ENCODE measurements at places on chromosomes 11 and 22.

GRCh38 chr11:76831686-76832310, 28.9 kb upstream of the ACER3 start:
- DNase-seq: no peak

GRCh38 chr11:65479184-65480145, 19.4 kb upstream of the MALAT1 start:
- DNase-seq: no peak

- peak; percentile 54 for DNase-seq
Measured at GRCh38 chr22:46043816-46044620, 67.1 kb upstream of the WNT7B start.

- no peak for DNase-seq
Measured at GRCh38 chr22:29798318-29798717, 31.1 kb downstream of the UQCR10 start.

GRCh38 chr22:39738746-39739145, 154.8 kb downstream of the ENTHD1 start:
- no peak for DNase-seq

DNA sequence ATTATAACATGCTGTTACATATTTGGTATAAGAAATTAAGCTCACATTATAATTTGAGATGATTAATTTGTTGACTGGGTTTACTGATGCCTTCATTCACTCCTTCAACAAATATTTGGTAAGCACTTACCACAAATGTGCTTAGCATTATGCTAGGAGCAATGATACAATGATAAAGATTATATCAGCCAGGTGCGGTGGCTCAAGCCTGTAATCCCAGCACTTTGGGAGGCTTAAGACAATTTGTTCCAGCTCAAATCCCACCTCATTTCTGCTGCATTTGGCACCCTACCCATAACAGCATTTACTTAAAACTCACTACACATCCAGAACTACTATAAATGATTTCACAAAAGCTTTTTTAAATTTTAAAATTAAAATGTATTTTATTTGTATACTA, 1263.6 kb upstream of the RAG2 start:
- DNase-seq: no peak

DNA sequence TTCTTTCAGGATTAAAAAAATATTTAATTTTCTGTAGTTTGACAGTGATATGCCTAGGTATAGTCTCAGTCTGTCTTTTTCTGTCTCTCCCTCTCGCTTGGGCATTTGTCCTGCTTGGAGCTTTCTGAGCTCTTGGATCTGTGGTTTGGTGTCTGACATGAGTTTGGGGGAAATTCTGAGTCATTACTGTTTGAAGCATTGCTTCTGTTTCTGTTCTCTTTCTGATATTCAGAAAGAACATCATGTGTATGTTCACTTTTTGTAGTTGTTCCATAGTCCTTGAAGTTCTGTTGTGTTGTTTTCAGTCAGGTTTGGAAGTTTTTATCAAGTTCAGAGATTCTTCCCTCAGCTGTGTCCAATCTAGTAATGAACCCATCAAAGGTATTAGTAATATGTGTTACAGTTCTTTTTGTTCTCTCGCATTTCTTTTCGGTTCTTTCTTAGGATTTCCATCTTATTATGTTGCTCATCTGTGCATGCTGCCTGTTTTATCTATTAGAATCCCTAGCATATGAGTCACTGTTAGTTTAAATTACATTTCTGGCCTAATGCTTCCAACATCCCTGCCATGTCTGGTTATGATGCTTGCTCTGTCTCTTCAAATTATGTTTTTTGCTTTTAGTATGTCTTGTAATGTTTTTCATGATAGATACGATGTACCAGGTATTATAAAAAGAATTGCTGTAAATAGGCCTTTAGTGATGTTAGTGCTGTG, 48.4 kb downstream of the DDX10 start:
- no peak for DNase-seq

DNA sequence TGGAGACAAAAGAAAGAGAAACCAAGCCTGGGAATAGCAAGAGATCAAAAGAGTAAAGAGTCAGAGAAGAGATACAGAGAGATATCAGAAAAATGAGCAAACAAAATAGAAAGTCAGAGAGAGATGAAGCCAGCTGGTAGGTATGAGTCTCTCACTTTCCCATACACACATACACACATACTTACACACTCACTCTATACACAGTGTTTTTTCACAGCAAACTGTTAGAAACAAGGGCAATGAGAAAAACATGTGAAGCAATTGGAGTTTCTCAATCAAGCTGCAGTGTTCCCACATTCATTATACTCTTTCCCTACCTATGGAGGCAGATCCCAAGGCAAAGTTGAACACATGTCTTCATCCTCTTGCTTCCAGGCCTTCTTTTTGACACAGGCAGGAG, 2.6 kb upstream of the NLRP10 start:
- no peak for DNase-seq

- DNase-seq: no peak
Measured at GRCh38 chr11:16812274-16812673, 73.8 kb downstream of the C11orf58 start.

- DNase-seq: no peak
Measured at GRCh38 chr22:19094393-19094997, 27.7 kb downstream of the DGCR2 start.

Measured in cerebellar nuclear complex (tissue), 1 donor.